Esophagus mucosa (tissue), 1 donor: ENCODE measurements at places on chromosomes 7 and 10.

GRCh38 chr10:108775911-108776475 is 1147.3 kb downstream of the XPNPEP1 start:
- no peak for ATAC-seq

GRCh38 chr10:127906548-127907377 is at the start of gene PTPRE:
PTPRE (plus strand) TSS chr10:127907103; CDS start chr10:128040882, 133,779 bp downstream.
- ATAC-seq, result peak; percentile 91

- no peak for ATAC-seq
Observed at GRCh38 chr7:245574-246295, 44.2 kb upstream of the FOXL3 start.

DNA sequence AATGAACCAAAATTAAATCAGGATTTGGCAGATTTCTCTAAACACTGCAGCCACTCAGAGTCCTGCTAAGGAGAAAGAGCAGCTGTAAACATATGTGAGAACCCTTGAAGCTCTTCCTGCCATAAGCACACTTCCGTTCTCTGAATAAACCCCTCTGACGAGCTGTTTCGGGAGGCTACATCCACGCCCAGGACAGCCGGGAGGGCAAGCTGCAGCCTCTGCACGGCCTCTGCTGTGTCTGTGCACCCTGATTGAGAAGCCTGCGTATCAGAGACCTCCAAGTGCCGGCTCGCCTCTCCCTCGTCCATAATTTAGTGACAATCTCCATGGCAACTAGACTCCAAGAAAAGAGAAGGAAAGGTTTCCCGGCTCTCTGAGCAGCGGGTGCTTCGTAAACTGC is 114.4 kb downstream of the PTPRN2 start:
- no peak for ATAC-seq

DNA sequence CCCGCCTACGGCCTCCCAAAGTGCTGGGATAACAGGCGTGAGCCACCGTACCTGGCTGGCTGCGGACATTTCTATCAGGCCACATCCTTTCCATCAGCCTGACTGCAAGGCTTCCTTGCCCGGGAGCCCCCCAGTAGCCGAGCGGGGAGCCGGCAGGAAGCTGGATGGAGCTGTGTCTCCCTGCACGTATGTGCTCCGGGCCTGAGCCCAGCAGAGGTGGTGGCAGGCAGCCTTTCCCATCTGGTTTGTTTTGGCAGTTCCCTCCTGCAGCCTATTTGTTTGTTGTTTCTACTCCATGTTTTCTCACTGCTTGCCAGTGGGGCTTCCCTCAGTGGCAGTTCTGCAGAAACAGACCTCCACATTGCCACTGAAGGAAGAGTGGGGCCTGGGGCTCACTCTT is 5.4 kb downstream of the POP7 start:
- no peak for ATAC-seq

- ATAC-seq, result peak; percentile 57
Observed at GRCh38 chr7:40799-41750, 151.3 kb upstream of the FAM20C start.
